ENCODE measurements at places on chromosomes 4 and X.

- DNase-seq, result no peak
These were observed 50.6 kb downstream of the SCFD2 start for GRCh38 chr4:53315300-53315699.

GRCh38 chr4:78092850-78093249, 35.7 kb downstream of the FRAS1 start:
- no peak for DNase-seq

DNA sequence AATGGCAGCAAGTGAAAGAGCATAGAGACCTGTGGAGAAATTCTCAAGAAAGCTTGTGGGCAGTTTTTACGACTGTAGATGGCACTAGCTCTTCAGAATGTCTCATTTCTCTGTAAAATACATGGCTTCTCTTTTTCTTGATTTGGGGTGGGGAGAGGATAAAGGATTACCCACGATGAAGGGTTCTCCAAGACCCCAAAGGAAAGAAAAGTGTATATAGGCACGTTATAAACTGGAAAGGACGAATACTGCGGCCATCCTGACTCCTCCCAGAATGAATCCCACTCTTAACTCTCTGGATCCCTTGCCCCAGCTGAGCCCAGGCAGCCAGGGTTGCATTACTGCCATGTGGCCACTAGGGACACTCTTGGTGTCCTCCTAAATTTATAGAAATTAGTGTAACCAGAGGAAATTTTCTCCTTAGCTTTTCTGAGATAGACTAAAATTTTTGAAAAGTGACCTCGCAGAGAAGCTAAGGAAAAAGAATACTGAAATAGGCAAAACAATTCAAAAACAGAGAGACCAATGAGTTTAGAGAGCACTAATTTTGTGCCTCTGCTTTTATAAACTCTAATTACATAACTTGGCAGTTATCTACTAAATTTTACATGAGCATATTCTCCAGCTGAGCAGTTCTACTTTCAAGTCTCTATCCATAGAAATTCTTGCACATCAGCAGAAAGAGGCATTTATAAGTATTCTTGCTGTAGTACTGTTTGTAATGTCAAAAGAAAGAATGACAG, 37.8 kb upstream of the PCDH19 start:
- peak; percentile 8 for DNase-seq

DNA sequence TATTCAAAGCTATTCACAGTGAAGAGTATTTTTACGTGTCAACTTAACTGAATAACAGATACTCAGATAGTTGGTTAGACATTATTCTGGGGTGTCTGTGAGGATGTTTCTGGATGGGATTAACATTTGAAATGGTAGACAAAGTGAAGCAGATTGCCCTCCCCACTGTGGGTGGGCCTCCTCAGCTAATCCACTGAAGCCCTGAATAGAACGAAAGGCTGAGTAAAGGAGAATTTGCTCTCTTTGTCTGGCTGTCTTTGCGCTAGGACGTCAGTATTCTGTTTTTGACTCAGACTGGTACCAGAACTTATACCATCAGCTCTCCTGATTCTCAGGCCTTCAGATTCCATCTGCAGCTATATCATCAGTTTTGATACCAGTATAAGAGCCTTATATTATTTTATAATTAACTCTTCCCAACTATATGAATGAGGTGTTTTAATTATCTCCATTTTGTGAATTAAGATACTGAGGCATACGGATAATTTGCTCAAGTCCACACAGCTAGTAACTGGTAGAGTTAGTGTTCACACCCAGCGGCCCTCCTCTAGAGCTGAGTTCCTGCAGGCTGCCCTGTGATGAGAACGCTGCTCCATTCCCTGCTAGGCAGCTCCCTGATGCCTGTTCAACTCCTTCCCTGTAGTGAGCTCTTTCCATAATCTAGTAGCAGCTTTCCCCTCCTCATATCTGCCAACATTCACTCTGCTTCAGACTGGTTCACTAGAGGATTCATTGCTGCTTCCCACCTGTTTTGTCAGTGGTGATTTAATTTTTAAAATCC, 87.5 kb downstream of the RBM46 start:
- no peak for DNase-seq

DNA sequence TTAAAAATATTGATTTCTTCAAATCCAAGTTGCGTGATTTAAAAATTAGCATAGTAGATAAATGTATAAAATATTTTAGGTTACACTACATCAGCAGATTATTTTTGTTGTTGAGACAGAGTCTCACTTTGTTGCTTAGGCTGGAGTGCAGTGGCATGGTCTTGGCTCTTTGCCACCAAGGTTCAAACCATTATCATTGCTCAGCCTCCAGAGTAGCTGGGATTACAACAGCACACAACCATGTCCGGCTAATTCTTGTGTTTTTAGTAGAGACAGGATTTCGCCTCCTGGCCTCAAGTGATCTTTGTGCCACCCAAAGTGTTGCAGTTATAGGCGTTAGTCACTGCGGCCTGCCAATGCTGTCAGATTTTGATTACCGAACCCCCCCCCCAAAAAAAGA, 1390.5 kb upstream of the TENM3 start:
- DNase-seq, result no peak

DNA sequence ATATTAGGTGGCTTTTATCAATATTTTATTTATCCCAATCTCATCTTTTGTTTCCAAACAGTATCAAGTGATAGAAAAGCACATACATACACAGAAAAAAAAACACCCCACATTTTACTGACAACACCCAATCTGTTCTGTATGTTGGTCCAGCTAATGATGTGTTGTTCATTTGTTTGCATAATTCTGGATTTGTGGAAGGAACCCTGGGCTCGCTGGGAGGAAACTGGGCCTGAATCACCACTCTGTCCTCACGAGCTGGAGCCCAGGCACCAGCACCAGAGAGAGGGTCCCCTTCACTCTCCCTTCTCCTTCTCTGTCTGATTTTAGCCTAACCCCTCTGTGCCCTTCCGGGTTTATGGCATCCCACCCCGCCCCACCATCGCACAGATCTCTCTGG, 79.8 kb downstream of the PSAPL1 start:
- no peak for DNase-seq

- no peak for DNase-seq
These were observed 99.0 kb upstream of the LIMCH1 start for GRCh38 chr4:41438931-41439297.

DNA sequence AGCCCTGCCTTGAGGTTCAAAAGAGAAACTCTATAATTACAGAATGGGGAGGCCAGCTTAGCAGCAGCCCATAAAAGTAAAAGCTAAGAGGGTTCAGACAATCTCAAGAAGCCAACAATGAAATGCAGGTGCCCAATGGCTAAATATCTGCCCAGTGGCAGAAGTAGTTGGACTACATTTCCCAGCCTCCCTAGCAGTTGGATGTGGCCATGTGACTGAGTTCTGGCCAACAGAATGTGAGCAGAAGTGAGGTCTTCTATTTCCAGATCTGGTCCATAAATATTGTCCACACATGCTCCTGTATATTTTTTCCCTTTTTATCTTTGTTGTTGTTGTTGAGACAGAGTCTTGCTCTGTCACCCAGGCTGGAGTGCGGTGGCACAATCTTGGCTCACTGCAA, 127.9 kb upstream of the NHS start:
- no peak for DNase-seq

DNA sequence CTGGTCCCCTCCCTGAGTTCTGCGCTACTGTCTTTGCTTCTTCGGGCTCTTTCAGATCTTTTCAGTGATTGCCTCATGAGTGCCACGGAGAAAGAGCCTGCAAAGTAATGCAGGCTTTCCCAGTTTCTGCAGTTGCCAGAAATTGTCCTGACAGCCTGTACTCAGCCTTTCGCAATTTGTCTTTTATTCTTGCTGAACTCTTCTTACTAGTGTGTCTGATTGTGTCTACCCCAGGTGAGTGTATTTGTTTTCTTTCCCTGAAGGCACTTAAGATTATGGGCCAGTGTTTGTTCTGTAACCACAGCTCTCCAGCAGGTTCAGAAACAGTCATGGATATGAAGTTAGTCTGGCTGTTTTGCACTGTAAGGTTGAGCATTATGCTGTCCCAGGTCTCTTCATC, 47.1 kb downstream of the FAM193A start:
- DNase-seq, result peak; percentile 62

DNA sequence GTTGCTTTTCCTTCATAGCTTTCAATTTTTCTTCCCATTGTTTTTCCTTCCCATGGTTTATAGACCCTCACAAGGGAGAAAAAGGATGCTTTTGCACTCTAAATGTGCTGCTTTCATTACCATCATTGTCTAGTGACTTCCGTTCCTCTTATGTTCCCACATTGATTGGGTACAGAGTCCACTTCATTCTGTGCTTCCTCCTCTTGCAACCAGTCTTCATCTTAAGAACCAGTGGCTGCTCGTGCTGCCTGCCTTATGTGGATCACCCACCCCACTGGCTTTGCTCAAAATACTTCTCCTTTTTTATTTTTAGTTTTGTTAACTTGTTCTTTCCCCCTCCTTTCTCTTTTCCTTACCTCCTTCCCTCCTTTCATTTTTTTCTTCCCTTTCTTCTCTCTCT, 76.5 kb upstream of the BOD1L1 start:
- no peak for DNase-seq

GRCh38 chrX:74505437-74505836, 84.1 kb downstream of the SLC16A2 start:
- DNase-seq, result no peak

DNA sequence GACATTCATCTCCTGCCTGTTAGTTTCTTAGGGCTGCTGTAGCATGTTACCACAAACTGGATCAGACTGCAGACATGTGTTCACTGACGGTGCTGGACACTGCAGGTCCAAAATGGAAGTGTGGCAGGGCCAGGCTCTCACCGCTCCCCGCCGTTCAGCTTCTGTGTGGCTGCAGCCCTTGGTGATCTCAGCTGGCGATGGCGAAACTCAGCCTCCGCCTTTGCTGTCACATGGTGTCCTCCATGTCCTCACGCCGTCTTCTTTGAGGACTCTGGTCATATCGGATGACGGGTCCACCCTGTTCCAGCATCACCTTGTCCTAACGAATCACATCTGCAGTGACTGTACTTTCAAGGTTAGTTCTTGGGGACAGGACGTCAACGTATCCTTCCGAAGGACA, 25.9 kb upstream of the HELT start:
- DNase-seq, result no peak

DNA sequence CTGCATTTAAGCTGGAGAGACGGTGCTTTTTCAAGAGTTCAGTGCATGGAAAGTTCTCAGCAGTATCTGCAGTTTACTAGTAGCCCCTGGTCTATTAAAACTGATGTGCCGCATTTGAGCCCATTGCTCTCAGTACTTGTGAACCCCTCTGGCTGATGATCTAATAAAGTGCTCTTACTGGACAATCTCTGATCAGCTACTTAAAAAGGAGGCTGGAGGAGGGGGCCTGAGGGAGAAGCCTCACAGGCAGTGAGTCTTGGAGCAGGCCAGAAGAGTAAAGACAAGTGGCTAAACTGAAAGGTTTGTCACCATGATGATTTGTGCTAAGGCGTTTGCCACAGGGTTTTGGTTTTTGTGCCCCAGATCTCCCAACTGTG, 138.5 kb downstream of the ARX start:
- DNase-seq, result no peak
